ENCODE measurements at places on chromosomes 6 and 20.

GRCh38 chr6:30207619-30208295 is 5.4 kb downstream of the TRIM26 start:
- no peak for DNase-seq

GRCh38 chr6:129609635-129610034 is 100.3 kb downstream of the ARHGAP18 start:
- DNase-seq, result no peak

- DNase-seq, result no peak
Measured at GRCh38 chr6:130632277-130632676, 194.9 kb upstream of the SMLR1 start.

DNA sequence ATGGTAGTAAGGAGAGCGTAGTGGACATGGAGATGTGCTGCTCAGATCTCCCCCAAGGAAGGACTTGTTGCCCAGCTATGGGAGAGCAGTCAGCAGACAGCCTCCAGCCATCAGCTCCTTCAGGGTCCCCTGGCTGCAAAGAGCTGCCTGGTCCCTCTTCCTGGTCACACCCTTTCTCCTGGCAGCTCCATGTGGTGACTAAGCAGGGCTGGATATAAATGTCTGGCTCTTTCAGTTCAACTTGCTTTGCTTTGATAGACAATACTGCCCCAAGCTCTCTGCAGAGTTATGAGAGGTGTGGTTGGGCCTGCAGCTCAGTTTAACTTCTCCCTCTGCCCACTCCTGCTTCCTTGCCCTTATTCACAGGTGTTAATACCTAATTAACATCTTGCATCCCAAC is 64.1 kb upstream of the DDR1 start:
- no peak for DNase-seq

GRCh38 chr6:35354361-35355135 is 12.2 kb downstream of the PPARD start:
- no peak for DNase-seq

DNA sequence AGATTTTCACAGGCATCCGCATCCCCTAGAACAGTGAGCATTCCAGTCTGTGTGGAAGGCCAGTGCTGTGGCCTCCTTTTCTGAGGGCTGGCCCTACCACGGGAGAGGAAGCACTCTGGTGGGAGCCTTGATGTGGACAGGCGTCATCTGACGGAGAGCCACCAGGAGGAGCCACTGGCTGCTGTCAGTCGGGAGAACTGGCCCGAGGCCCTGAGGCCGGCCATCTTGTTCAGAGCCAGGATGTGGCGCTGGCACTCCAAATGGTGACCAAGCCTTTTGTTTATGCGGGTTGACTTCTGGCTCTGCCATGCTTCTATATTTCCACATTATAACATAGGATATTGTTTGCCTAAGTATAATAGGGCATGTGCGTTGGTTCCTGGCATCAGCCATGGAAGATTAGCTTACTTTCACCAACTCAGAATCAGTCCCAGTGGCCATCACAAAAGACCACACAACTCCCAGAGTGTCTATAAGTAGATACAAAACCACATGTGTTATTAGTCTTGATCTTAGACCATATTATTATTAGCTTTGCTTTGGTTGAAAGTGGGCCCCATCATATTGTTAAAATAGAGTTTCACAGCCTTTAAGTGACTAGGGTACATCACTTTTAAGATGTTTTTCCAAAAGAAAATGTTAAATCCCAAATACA is 273.9 kb upstream of the TAB2 start:
- no peak for DNase-seq

GRCh38 chr6:154297721-154298120 is 58.9 kb downstream of the IPCEF1 start:
- DNase-seq, result no peak

GRCh38 chr6:117381749-117382148 is 44.0 kb downstream of the ROS1 start:
- no peak for DNase-seq

GRCh38 chr20:34377072-34377847 is 14.2 kb downstream of the ITCH start:
- no peak for DNase-seq

GRCh38 chr6:109498052-109498451 is 15.0 kb upstream of the ZBTB24 start:
- DNase-seq, result no peak

- no peak for DNase-seq
Measured at GRCh38 chr20:19780261-19780660, 22.2 kb downstream of the RIN2 start.

GRCh38 chr6:105907991-105908390 is 178.1 kb upstream of the PRDM1 start:
- DNase-seq, result no peak

GRCh38 chr20:54208548-54209176 is 775 bp downstream of the PFDN4 start:
- DNase-seq, result no peak

DNA sequence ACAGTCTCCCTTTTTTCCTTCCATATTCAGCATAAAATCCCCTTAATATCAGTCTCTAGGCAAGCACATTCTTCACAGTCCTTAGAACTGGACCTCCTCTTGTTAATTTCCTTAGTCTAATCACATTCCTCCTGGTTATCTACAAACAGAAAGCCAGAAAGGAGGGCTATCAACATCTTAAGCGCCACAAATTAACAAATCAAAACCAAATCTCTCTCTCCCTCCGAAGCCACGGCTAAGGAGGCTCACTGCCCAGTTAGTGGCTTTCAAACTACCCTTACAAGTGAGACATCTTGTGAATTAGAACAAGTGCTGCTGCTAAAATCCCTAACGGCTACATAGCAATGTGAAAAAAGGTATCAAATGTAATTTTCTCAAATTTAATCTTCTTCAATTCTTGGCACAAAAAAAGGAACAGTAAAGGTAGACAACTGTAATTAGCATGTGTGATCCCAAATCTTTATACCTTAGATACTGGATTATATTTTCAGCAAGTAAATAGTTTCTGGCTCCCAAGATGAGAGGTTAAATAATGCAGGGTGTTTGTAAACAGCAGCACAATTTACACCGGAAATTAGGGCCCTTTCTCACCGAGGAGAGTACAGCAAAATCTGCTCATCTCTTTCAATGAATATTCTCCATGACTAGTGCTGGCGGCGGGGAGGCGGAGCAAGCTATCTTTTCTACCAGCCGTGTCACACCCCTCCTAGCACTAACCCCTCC is 1.4 kb upstream of the TRIM39 start:
- DNase-seq, result peak; percentile 78
